ENCODE measurements at places on chromosomes 12 and 14. TPM values are rescaled to one million over a fixed set of nuclear protein-coding genes. Genes with fewer than 3 reads are reported as not detected.

- no peak for DNase-seq
Observed at GRCh38 chr14:56324454-56324853, 206.2 kb downstream of the PELI2 start.

DNA sequence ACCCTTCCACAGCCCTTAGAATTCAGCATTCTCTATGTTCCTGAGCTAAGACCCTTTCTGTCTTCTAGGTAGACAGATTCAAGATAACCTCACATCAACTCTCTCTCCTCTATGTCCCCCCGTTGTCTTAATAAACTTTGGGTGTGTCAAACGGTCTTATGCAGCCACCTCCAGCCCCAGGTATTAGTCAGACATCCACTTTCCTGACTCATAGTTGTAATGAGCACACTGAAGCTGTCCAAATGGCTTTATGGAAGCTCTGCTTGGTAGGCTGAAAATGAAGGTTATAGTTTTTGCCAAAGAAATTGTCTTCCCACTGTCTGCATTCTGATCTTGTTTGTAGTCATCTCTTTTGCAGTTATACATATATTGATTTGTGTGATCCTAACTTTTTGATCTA, 482.0 kb downstream of the RMST start:
- no peak for DNase-seq

- no peak for DNase-seq
Observed at GRCh38 chr12:12366701-12367481, 10.0 kb downstream of the BORCS5 start.

DNA sequence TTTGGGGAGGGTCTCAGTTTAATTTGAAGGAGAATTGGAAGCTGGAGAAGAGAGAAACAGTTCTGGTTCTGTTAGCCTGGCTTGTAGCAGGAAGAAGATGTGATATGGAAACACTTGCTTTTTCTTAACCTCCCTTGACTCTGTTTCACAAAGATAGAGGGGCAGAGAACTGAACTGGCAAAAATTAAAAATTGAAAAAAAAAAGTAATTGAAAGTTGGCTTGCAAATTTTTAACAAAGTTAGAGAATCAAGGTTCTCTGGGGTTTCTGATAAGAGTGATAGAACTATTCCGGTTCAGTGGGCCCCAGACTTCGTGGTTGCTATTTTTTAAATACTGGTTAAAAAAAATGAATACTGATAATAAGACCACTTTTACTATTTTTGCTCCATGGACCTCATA, 2.8 kb downstream of the CRADD start:
- no peak for DNase-seq

DNA sequence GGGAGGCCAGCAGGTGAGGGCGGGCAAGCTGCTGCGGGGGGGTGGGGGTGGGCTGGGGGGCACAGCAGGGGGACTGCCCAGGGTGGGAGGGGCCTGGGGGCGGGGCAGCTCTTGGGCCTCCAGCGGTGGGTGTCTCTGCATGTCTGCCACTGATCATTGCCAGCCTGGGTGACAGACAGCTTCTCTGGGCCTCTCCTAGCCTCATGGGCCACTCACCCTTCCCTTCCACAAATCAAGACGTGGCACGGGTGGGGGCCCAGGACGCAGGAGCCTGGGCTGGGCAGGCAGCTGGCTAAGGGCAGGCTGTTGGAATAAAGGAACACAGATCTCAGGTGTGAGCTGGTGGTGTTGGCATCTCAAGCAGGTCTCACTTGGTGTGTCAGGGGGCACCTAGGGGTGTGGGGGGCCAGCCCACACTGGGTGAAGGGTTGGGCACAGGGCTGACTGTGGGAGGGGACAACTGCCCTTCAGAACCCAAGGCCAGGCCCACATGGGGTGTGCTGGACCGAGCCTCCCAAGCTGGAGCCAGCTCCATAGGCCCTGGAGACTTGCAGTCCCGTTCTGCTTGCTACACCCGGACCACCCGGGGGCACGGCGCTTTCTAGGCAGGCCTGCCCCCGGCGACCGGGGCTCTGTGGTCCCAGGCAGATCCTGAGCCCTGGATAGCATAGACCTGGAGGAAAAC, 3.0 kb downstream of the TEDC1 start:
- DNase-seq = no peak

DNA sequence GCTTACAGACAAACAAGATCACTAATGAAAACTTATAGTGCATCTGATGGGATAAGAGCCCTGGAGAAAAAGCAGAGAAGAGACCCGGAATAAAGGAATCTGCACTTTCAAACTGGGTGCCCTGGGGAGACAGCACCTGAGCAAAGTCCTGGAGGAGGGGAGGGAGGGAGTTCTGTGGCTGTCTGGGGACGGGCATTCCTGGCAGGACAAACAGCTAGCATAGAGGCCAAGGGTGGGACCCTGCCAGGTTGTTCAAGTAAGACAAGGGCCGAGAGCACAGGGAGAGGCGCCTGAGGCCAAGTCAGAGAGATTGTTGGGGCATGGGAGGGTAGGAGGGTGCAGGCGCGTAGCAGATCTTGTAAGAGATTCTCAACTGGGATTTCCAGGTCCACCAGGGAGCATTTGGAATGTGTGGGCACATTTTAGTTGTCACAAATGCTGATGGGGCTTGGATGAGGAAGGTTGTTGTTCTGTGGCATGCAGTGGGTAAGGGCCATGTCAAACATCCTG, 14.2 kb downstream of the IQSEC3 start:
- no peak for DNase-seq

- DNase-seq = no peak
Observed at GRCh38 chr14:56057767-56058166, 60.4 kb upstream of the PELI2 start.

- DNase-seq = no peak
Observed at GRCh38 chr14:72480464-72481243, 413.2 kb downstream of the DPF3 start.

- peak; percentile 59 for DNase-seq
Observed at GRCh38 chr12:78636231-78636855, 228.2 kb upstream of the SYT1 start.

Gene RIPK3
- total RNA-seq = 0.32 TPM

Gene CD27
- under 0.01 TPM for total RNA-seq
